ENCODE measurements at places on chromosomes 13 and 19.
A peak's percentile ranks its signal among the peaks of the same experiment; 100 is the strongest.

DNA sequence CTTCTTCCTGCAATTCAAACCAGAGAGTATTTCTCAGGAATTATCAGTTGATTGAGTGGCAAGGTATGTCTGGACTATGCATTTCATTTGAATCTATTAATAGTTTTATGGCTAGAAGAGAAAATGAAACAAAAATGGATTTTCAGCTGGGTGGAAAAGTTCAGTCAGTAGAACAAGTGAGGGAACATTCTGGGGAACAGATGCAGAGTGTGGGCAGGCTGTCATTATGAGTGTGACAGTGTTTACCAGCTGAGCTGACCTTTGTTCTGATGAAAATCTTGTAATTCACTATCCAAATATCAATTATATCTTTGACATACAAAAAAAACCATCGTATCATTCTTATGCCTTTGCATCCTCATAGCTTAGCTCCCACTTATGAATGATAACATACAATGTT lies 2.6 kb upstream of the CLC start:
- DNase-seq = no peak

GRCh38 chr19:10848230-10848856 lies at the start of gene C19orf38:
C19orf38 (plus strand) TSS chr19:10848415; CDS start chr19:10848509, 94 bp downstream.
- DNase-seq = peak; percentile 78

DNA sequence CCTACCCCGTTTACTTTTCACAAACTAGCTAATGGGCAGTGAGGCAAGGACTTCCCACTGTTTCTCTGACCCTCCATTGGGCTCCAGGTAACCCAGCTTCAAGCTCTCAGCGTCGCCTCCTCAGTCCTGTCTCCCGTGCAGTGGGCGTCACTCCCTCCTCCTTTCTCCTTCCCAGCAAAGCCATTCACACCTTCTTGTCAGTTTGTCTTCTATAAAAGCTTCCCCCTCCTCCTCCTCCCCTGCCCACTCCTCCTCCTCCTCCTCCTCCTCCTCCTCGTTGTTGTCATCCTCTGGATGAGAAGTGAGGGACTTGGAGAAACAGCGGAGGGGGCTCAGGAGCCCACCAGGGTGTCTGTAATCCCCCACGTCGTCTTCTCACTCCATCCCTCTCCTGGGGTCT lies 1.7 kb upstream of the GALP start:
- no peak for DNase-seq

DNA sequence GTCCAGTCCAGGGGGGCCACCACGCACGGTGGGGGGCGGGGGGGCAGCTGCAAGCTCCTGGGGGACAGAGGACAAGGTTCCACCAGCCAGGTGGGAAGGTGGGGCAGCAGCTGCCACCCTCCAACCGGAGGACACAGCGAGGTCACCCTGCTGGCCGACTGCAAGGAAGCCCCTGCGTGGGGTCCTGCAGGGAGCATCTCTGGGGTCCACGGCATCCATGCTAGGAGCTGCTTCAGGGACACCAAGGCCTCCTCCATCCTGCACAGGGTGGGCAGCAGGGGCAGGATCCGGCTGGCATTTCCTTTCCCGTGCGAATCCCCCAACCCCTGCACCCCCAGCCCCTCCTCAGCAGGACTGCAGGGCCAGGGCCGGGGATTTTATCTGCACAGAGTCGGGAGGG lies 8.3 kb upstream of the KLF16 start:
- DNase-seq = no peak

DNA sequence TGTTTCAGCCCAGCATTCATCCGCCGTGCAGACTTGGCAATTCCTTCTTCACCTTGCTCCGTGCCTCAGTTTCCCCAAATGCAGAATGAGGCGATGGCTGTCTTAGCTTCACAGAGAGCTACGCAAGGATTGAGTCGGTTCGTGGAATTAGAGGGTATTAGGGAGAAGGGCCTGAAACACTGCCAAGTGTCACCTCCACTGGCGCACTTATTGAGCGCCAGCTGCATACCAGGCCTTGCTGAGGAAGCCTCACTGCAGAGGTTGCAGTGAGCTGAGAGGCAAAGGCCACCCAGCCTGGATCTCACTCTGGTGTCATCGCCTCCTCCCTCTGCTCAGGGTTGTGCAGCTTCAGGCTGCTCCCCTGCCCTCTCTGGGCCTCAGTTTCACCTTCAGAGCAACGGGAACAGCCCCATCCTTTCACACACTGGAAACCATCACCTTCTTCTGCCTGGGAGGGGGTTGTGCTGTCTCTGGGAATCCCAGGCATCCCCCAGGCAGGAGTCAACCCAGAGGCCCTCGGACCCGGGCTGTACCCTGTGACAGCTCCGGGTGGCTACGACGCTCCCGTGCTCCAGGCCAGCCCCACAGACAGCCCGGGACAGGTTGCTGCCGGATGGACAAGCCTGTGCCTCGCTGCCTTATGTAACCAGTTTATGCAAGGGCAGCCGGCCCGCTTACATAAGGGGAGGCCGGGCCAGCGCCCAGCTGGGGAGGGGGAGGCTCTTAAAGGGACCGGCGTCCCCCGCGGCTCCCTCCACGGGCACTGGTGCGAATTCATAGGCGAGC lies 31.9 kb downstream of the NFIC start:
- DNase-seq = no peak

DNA sequence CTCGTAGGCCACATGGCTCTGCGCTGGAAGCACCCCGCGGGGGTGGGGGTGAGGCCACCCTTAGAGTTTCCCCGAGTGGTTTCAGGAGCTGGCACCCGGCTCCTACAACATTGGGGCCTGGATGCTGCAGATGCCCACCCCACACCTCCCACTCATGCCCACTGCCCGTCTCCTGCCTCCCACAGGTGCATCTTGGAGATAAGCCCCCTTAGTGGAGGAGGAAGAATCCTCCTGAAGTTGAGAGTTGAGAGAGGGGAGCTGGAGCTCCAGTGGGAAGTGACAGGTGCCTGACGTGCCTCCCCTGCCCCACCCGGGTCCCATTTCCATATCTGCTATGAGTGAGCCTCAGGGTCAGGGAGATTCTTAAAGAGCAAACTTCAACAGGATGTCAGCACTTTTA lies 341.3 kb downstream of the TEX29 start:
- no peak for DNase-seq

GRCh38 chr19:46014941-46015686 lies 7.7 kb downstream of the PGLYRP1 start:
- DNase-seq = peak; percentile 26

DNA sequence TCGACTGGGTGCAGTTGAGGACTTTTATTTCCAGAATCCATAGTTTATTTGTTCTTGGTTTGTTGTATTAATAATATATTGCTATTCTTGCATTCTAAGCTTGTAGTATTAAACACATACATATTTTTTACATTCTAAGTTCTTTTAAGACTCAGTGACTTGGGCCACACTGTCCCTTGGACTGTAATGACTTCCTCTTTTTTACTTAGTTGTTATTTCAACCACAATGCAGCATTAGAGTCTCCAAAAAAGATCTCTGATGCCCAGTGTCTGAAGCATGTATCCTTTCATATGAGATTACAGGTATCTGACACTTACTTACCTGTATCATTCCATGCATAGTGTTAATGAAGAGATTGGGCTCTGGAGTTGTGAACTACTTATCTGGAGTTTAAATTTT lies 864.9 kb upstream of the PCDH20 start:
- no peak for DNase-seq

GRCh38 chr13:111384441-111385182 lies 64.2 kb downstream of the TEX29 start:
- no peak for DNase-seq

GRCh38 chr19:16366433-16367260 lies 42.0 kb downstream of the KLF2 start:
- DNase-seq = peak; percentile 80

Measured in inflammatory macrophage (primary cell).